ENCODE measurements at places on chromosomes 2 and 18.
A peak's percentile ranks its signal among the peaks of the same experiment; 100 is the strongest.

GRCh38 chr2:235445116-235445515 is 48.7 kb upstream of the AGAP1 start:
- no peak for DNase-seq

- peak; percentile 9 for DNase-seq
Observed at GRCh38 chr2:176554101-176555048, 285.1 kb downstream of the MTX2 start.

DNA sequence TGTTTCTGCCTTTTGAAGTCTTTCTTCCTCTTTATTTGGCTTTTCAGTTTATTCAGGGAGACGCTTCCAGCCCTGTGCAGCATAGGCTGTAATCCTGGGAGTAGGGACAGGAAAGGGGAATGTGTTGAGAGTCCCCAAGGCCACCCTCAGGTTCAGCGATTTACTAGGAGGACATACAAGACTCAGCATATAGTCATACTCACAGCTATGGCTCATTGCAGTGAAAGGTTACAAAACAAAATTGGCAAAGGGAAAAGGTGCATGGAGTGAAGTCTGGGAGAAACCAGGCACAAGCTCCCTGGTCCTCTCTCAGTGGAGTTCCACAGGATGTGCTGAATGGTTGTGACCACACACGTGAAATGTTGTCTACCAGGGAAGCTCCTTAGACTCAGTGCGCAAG is 49.6 kb upstream of the ZNF638 start:
- no peak for DNase-seq

DNA sequence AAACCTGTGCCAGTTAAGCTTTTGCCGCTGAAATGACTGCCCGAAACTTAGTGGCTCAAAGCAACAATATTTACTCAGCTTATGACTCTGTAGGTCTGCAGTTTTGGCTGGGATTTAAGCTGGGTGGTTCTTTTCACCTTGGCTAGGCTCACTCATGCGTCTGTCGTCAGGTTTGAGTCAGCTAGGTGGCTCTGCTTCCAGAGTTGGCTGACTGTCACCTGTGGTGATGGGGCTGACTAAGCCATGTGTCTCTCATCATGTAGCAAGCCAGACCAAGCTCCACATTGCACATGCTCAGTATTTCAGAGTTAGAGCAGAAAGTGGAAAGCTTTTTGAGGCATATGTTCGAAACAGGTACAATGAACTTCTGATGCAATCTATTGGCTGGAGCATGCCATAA is 354.8 kb downstream of the MEIS1 start:
- peak; percentile 83 for DNase-seq

DNA sequence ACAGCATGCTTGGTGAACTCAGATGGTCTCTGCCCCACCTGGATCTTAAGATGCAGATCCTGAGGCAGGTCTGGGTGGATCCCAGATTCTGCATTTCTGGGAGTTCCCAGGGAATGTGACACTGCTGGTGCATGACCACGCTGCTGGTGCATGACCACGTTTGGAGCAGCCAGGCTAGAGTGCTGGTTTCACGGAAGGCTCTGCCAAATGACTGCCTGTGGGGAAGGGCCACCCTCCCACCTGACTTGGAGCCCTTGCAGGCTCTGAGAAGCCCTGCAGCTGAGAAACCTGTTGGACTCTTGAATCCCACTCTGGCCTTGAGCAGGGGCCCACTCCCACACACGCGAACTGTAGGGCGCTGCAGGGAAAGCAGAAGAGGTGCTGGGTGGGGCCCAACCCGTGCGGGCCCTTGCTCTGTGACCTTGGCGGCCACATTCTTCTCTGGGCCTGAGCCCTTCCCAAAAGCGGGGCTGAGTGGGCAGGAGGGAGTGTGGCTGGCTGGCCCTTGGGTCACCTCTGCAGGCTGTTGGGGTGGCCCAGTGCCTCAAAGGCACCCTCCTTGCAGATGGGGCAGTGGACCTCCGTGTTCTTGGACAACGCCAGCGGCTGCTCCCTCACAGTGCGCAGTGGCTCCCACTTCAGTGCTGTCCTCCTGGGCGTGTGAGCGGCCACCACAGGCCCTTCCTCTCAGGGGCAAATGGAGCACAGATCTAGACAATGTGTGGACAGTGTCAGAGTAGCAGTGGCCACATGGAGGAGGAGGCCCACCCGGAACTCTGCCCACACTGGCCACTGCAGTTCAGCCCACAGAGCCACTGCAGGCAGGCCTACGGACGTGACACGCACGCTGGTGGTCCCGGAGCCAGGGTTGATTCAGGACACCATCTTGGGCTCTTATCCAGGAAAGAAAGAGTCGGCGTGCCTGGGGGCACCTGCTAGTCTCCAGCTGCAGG is 7.9 kb downstream of the ERFE start:
- DNase-seq = no peak

GRCh38 chr2:158297606-158298005 is 158.9 kb downstream of the CCDC148 start:
- DNase-seq = peak; percentile 23

DNA sequence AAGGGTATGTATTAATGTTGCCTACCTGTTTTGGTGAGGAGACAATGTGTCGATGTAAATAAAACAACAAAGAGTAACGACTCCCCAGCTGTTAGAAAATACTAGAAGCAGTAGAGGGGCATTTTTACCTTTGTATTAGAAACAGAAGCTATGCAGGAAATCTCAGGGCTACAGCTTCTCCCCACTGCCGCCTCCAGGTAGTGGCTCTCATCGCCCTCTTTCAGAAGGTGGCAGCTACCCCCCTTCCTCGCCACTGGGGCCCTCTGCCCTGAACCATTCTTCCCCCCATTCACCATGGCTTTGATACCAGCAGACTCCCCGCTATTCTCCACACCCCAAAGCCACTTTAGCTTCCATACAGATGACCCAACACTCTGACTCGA is 6.7 kb downstream of the PLA2R1 start:
- no peak for DNase-seq

- no peak for DNase-seq
Observed at GRCh38 chr2:6309415-6310255, 556.1 kb downstream of the CMPK2 start.

DNA sequence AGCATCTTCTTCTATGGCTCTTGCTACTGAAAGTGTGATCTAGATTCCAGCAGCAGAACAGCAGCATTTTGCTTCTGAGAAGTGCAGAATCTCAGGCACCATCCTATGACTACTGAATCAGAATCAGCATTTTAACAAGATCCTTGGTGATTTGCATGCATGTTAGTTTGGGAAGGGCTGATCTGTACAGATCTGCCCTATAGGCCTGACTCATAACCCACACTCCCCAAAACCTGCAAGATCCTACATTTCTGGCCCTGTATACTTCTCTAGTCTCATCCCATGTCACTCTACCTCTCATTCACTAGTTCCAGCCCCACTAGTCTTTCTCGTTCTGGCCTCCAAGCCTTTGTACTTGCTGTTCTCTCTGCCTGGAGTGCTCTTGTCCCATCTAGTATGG is 15.7 kb upstream of the DARS1 start:
- DNase-seq = no peak

Data from MG63 (cell line).